Right ventricle myocardium inferior (tissue), 1 donor: ENCODE measurements at places on chromosomes 2 and 18. TPM values are rescaled to one million over a fixed set of nuclear protein-coding genes. Genes with fewer than 3 reads are reported as not detected.
A peak's percentile ranks its signal among the peaks of the same experiment; 100 is the strongest.

- DNase-seq = peak; percentile 74
Observed at GRCh38 chr2:190468814-190469569, 60.8 kb downstream of the MFSD6 start.

GRCh38 chr18:3610813-3611212 is 160.8 kb downstream of the TGIF1 start:
- no peak for DNase-seq

The NEU4 gene
- 0.30 TPM for total RNA-seq

DNA sequence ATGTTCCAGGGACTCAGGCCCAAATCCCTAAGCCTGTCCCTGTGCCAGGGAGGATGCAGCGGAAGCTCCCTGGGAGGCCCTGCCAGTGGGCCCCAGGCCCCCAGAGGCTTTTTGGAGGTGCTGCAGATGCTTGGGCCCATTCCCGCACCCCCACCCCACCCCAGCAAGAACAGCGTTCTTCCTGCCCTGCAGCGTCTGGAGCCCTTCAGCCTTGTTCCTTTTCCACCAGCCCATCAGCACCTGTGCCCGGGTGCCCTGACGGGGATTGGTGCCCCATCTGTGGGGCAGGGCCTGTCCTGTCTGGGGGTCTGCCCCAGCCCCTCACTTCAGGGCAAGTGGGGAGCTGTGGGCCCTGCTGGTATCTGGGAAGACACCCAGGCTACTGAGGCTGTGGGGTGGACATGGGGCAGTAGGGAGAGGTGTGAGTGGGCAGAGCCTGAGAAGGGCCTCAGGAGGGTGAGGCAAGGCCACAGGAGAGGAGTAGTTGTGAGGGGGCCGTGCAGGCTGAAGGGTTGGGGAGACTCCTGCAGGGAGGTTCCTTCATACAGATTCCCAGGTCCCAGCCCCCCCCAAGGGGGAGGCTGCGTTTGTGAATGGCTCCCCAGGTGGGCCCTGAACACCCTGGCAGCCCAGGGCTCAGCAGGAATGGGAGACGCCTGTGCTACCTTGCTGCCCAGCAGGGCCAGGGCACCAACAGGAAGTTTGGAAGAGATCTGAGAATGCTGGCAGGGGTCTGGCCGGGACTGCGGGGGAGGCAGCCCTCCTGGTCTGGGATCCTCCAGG is 2.4 kb downstream of the RNPEPL1 start:
- peak; percentile 58 for DNase-seq

The DSG1 gene
- 0.68 TPM for total RNA-seq

DNA sequence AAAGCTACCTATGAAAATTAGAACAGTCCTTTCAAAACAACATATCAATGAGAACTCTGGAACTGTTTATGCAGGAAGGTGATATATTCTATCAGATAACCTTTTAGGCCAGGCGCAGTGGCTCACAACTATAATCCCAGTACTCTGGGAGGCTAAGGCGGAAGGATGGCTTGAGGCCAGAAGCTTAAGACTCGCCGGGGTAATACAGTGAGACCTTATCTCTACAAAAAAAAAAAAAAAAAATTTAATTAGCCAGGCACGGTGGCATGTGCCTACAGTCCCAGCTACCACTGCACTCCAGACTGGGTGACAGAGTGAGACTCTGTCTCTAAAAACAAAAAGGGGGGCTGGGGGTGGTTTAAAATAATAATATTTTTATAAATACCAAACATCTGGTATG is 77.9 kb downstream of the OSBPL1A start:
- DNase-seq = no peak

The CELF4 gene
- total RNA-seq = not detected

DNA sequence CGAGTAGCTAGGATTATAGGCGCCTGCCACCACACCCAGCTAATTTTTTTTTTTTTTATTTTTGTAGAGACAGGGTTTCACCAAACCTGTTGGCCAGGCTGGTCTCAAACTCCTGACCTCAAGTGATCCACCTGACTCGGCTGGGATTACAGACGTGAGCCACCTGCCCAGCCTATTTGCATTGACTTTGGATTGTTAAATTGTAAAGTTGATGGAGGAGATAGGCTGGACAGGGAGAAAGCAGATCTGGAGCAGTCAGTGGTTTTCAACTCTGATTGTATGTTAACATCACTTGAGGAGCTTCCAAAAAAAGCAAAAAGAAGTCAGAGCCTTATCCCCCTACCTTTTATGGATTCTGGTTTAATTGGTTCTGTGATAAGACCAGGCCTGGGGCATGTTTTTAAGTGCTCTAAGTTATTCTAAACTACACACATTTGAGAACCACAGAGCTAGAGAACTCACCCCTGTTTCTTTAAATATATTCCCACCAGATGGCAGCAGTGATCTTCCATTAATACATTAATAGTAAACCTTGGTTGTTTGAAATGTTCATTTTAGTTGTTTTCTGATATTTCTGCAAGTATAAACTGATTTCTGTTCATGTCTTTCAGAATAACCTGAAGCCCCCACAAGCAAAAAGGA is 7.5 kb downstream of the C2orf49 start:
- no peak for DNase-seq

DNA sequence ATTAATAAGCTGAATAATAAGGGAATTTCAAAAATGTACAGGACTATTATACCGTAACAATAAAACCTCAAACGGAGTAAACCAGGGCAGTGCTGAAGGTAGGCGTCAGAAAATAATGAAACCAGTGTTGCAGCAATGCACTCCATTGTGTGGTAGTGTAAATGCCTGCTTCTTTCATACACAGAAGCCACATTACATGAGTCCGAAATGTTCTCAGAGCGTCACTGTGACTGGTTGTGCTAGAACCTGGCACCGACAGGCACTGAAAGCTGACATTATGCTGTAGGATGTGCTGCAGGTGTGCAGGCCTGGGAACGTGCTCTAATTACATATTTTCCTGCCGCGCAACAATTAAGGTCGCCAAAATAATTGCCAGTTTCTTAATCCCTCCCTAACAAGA is 53.3 kb downstream of the ZEB2 start:
- no peak for DNase-seq
